ENCODE measurements at places on chromosomes 4 and X. TPM values are rescaled to one million over a fixed set of nuclear protein-coding genes. Genes with fewer than 3 reads are reported as not detected.
A peak's percentile ranks its signal among the peaks of the same experiment; 100 is the strongest.

The PABPC4L gene
- polyA plus RNA-seq: 1.6 TPM

The CLTRN gene
- polyA plus RNA-seq: 0.63 TPM

The DRP2 gene
- polyA plus RNA-seq: 0.75 TPM

- DNase-seq: no peak
Measured at GRCh38 chr4:25879991-25880651, 17.3 kb upstream of the SEL1L3 start.

DNA sequence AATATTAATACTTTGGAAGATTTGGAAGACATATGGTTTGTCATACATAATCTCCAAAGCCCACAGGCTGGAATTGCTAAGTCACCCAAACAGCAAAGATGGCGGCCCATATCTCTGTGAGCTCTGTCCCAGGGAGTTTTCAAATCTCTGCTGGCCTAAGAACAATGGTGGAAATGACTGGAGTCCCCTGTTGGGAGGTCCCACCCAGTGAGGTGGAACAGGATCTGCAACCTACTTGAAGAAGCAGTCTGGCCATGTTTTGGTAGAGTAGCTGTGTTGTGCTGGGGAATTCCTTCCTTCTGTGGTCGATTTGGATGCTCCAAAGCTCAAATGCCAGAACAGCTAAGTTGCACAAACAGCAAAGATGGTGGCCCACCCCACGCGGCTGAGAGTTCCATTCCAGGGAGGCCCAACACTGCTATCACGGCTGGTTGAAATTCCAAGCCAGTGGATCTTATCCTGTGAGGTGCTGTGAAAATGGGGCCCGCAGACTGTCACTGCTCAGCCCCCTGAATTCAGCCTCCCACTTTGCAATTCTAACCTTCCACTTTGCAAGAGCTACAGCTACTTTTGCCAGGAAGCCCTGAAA lies 3.2 kb upstream of the UGT2B7 start:
- DNase-seq: no peak

GRCh38 chr4:97987019-97987648 lies 156.1 kb downstream of the STPG2 start:
- peak; percentile 11 for DNase-seq

Data from urinary bladder (tissue), 4 donors.